ENCODE measurements at places on chromosomes 12 and 14.

- DNase-seq: no peak
Observed at GRCh38 chr12:95574799-95575452, 23.6 kb upstream of the USP44 start.

GRCh38 chr14:77570706-77571268 is 45.6 kb downstream of the SPTLC2 start:
- DNase-seq: no peak

GRCh38 chr14:104183796-104184195 is 45.4 kb downstream of the KIF26A start:
- no peak for DNase-seq

DNA sequence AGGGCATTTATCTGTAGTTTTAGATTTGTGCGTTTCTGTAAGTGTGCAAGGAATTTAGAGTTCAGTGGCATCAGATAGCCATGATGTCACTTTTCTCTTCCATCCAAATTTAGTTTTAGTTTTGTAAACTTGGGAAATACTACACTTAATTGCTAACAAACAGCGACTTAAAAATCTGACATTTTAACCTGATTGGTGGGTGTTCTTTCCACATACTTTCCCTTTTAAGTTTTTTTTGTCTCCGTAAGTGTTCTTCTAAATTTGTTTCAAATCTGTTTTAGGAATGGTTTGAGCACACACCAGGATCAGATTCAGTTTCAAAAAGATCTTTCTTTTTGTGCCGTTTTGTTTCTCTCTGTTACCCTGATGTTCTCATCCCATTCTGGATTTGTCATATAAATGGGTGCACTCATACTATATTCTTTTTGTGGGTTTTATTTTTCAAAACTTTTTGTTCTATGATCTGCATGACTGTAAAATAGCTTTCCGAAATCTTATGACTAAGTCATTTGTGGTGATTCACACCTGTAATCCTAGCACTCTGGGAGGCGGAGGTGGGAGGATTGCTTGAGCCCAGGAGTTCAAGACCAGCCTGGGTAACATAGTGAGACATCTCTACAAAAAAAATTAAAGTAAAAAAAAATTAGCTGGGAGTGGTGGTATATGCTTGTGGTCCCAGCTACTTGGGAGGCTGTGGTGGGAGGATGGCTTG is 58.9 kb downstream of the FBXO34 start:
- DNase-seq: no peak

GRCh38 chr12:50924131-50924438 is 28.3 kb upstream of the HIGD1C start:
- DNase-seq: no peak

DNA sequence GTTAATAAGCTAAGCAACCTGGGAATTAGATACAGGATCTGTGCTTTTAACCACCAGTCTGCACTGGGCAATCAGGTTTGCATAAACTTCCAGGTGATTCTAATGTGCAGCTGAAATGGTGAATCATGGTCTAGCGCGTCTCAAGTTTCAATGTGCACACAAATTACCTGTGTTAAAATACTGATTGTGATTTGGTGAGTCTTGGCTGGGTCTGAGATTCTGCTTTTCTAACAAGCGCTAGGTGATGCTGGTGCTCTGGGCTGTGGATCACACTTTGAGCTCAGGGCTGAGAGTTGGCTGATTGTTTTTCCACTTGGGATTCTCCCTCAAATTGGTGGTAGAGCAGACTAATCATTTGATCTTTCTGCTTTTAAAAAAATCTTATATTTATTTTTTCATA is 124.8 kb downstream of the C12orf75 start:
- no peak for DNase-seq

- DNase-seq: peak; percentile 93
Observed at GRCh38 chr12:108856428-108857157, 790 bp downstream of the SSH1 start.

- peak; percentile 92 for DNase-seq
Observed at GRCh38 chr14:92651758-92652406, 96.5 kb downstream of the LGMN start.

DNA sequence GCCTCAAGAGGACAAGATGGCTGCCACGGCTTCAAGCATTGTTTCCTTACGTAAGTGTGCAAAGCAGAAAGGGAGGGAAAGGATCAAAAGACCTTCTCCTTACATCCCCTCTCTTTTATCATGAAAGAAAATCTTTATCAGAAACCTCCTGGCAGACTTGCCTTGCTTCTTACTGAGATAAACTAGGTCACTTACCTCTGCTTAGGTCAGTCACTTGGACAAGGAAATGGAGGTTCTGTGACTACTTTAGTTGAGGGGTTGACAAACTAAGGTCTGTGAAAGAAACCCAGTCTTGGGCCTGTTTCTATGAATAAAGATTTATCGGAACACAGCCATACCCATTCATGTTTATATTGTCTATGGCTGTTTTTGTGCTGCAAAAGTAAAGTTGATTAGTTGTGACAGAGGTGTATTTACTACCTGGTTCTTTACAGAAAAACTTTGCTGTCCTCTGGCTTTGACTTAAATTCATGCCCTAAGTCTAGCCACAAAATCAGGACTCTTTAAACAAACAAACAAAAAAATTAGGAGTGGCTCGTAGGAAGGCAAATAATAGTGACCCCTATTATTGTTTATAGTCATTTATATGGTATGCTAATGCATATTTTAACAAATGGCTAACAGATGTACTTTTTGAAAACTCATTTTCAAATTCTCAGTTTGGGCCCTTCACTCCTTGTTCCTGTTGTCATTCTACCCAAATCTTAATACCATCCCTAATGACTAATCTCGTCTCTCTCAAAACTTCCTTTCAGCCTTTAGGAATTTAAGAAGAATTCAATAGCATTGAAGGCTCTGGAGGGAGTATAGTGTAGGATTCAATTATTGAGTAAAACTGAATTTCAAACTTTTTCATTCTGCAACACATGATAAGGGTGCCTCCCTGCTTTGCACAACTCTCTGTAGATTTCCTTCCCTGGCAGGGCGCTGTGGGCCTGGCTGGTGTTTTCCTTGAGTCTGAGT is 42.0 kb upstream of the ATP2B1 start:
- DNase-seq: no peak

DNA sequence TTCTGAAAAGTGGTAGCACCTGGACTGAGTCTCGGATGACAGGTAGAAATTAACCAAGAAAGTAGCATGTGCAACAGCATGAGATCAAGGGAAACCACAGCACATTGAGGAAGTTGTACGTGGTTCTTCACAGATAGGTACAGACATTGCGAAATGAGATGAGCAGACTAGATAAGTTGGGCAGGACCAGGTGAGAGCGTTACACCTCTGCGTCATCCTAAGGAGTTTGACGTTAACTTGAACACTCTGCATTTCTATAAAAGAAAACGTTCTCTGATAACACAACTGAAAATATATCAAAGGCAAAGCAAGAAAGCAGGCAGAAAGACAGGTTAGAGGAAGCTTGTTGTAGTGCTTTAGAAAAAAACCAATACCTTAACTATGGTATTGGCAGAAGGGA is 98.5 kb upstream of the RASSF8 start:
- no peak for DNase-seq

- no peak for DNase-seq
Observed at GRCh38 chr12:91017511-91018263, 12.9 kb upstream of the EPYC start.

DNA sequence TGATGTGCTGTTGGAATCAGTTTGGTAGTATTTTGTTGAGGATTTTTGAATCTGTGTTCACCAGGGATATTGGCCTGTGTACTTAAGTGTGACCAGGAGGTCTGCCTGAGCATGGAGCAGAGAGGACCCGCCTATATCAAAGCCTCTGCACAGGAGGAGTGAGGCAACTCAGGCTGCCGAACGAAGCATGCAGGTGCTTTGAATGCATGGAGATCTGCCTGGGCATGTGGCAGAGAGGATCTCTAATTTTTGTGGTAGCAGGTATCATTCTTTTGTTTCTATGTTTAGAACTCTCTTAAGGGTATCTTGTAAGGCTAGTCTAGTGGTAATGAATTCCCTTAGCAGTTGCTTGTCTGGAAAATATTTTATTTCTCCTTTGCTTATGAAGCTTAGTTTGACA is 26.9 kb downstream of the RAB3IP start:
- no peak for DNase-seq

GRCh38 chr12:63905544-63905943 is 61.0 kb downstream of the SRGAP1 start:
- DNase-seq: no peak

DNA sequence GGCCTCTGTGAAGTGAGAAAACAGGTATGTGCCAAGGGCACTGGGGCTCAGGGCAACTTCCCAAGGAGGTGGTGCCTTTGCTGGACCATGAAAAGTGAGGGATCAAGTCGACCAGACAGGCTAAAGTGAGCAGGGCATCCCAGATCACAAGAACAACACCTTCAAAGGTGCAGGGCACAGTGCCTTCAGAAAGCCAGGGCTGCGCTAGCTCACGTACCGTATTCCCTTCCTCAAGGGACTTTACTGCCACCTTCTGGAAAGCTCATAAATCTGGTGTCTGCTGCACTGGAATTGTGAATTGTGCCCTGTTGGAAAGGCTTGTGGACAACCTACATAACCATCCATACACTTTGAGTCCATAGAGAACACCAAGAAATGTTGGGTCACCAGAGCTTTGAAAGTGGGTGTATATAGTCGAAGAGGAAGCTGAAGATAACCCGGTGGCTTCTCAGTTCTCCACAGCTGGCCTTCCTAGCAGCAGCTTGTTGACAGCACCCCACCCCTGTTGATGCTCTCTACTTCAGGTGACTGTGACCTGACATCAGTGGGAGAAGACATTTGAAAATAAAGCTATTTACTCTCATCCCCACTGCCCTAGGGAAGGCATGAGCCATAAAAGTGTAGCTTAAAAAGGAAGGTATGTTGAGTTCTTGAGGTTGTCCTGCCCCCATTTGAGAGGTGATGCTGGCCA is 24.5 kb downstream of the FIGNL2 start:
- DNase-seq: no peak

GRCh38 chr14:100035700-100036099 is 29.5 kb upstream of the EVL start:
- no peak for DNase-seq

DNA sequence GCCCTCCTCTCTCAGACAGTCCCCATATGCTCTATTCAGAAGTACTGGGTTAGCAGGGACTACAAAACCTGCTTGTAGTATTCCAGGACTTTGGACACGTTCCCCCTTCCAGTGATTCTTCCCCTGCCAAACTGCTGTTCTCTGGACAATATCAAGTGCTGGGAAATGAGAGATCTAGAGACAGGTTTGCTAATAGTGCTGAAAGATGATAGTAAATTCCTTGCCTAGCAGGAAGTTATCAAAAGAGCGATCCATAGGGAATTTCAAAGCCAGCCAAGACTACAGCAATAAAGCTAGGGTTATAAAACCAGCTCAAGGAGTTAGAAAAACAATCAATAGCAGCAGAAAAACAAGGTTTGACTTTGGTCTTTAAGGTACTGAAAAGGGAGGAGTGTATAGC is 15.2 kb downstream of the SLC7A8 start:
- DNase-seq: no peak

GRCh38 chr12:41221491-41221890 is 33.4 kb downstream of the PDZRN4 start:
- DNase-seq: no peak

DNA sequence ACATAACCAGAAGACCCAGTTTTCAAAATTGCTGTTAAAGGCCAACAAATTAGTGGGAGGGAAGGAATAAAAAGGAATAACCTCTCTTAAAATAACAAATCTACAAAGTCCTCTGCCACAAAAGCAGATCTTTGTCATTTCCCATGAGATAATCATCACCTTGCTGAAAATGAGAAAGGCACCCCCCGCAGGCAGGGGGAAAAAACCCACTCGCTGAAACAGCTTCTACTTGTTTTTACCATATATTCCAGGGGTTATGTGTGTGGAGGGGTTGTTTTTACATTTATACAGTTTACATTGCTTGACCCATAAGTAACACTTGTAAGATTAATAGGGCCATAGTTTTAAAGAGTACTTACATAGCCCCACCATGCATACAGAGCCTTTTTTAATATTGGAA is 131.0 kb downstream of the PRICKLE1 start:
- no peak for DNase-seq

DNA sequence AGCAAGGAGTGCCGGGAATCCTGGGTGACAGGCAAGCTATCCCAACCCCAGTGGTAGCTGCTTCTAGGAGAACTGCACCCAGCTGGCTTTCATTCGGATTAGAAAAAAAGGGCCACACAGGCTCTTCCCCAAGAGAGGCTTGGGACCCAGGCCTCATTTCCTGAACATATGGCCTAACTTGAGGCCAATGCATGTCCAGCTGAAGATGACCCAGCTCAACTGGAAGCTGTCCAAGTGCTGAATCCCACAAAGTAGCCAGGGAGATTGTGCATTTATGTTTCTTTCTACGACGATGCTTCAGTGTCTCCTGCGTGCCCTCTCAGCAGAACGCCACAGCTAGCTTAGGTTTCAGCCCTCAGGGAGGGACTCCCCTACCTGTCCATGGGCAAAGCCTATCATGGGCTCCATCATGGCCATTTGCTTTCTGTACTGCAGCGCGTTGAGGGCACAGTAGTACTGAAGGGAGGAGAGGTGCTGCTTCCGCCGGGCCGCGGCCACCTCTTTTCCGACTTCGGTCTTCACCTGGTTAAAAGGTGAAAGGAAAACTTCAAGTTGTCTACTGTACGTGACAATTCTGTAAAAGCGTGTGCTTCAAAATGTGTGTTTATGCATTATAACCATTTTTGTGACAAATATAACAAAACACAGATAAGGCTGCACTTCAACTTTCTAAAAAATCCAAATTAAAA is 29.1 kb downstream of the APPL2 start:
- DNase-seq: no peak

DNA sequence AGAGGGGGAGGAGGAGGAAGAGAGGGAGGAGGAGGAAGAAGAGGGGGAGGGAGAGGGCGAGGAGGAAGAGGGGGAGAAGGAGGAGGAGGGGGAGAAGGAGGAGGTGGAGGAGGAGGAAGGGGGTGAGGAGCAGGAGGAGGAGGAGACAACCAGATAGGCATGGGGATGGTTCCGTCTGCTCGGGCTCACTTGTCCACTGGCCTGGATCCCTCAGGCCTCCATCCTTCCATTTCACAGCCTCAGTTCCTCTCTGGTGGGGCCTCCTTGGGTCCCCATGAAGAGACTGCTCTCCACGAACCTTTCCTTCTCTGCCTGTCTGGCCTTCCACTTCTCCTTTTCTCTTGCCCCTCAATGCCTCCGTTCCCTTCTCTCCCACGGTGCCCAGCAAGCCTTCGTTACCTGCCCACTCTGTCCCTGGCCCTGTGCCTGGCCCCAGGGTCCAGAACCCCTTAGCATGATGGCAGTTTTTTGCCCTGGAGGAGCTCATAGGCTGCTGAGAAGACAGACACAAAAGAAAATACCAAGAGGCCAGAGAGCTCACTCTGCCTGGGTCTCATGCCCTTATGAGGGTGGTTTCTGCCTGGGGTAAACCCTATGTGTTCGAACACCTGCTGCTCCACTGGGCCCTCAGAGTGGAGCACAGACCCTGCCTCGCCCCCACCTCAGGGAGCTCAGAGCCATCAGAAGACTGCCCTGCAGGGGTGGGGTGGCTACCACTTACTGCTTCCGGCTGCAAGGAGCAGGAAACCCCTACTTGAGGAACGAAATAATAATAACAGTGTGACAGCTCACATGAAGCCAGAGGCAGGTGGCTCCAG is 11.7 kb upstream of the CACNA2D4 start:
- DNase-seq: peak; percentile 50

DNA sequence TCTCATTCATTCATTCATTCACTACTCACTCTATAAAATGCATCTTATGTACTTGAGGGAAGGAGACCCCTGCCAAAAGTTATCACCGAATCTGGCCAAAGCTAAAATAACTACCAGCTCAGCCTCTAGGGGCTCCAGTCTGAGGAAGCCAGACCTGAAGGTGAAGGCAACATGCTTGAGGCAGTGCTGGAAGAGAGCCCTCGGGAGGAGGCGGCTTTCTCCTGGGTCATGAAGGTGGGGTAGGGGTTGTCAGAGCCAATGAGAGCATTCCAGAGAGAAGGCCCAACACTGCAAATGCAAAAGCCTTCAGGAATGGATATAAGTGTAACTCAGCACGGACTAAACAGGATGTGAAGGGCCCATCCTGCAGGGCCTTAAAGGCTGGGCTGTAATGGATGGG is 62.4 kb downstream of the GSC start:
- no peak for DNase-seq
